Activated CD8-positive, alpha-beta memory T cell treated with anti-CD3 and anti-CD28 coated beads for 1 hour (primary cell): ENCODE measurements at places on chromosomes 2 and 18.

- DNase-seq, result no peak
Observed at GRCh38 chr2:180933332-180933731, 47.1 kb upstream of the UBE2E3 start.

DNA sequence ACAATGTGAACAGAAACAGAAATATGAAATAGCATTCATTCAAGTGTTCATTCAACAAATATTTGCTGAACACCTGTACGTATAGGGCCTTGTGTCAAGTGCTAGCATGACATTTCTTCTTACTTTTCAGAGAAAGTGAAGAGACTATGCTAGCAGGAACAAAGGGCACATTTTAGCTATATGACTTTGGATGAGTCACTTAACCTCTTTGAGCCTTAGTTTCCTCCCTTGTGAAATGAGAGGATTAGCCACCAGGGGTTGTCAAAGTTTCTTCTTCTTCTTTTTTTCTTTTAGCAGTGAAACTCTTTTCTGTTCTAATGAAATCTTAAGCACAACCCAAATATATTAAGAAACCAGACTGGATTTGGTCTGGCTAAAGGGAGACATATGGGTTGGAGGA is 53.1 kb downstream of the FIGN start:
- no peak for DNase-seq

DNA sequence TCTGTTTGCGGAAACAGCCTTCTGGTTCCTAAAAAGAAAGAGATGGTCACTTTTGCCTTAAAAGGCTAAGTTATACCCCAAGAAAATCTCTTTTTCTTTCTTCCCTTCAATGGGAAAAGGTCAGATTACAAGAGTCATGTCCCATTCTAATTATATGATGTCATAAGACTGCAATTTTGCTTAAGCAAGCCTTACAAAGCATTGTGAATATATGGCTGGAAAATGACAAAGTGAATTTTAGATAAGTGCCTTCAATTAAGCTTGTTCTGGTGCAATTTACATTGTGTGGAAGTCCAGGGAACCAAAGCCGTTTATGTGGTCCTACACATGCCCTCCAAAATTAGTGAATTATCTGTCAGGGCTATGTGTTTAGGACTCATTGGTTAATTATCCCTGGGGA is 7.6 kb upstream of the BMP10 start:
- DNase-seq, result no peak

- no peak for DNase-seq
Observed at GRCh38 chr18:44723411-44723810, 42.7 kb downstream of the SETBP1 start.

- no peak for DNase-seq
Observed at GRCh38 chr2:240211598-240212424, 71.4 kb upstream of the OTOS start.

DNA sequence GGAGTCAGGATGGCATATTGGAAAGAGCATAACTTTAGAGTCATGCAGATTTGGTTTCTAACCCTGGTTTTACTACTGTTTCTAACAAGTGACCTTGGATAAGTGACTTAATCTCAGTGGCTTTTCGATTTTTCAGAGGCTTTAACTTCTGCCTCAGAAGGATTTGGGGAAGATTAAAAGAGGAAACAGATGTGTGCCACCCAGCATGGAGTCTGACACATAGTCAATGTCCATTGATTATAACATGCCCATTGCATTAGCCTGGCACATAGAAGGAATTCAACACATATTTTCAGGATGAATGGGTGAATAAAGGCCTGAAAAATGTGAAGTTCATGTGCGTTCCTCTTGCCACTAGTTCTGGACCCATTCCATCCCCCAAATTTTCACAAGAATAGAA is 438.2 kb downstream of the EPHA4 start:
- DNase-seq, result no peak

GRCh38 chr2:6196449-6196848 is 504.3 kb downstream of the SOX11 start:
- no peak for DNase-seq

DNA sequence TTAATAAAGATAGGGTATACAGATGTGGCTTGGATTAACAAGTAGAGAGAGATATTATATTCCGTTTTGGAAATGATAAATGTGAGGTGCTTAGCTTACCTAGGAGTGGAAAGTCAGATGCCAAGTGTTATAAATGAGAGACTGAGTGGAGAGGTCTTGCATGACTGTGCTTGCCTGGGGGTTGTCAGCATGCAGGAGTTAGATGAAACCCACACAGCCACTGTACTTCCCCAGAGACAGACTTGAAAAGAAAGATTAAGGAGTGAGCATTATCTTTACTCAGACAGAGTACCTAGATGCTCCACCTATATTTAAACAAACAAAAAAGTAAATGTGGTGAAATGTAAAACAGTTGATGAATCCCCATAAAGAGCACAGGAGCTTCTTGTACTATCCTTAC is 482.7 kb downstream of the RIT2 start:
- DNase-seq, result no peak

GRCh38 chr2:152486737-152487400 is 151.9 kb downstream of the FMNL2 start:
- no peak for DNase-seq

DNA sequence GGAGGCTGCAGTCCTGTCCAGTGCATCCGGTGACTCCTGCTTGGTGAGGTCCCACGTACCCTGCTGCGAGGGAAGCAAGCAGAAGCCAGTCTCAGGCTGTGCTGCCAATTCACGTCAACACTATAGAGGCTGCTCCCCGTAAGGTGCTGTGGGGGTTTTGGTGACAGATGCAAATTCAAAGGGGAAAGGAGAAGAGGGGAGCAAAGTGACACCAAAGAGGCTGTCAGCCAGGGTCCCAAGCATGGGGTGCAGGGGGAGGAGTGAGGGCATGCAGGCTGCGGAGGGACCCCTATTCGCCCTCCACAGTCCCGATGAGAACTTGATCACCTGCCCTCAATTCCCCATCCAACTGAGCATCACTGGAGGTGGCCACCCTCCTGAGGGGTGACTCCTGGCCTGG is 179.4 kb upstream of the HS6ST1 start:
- DNase-seq, result no peak

DNA sequence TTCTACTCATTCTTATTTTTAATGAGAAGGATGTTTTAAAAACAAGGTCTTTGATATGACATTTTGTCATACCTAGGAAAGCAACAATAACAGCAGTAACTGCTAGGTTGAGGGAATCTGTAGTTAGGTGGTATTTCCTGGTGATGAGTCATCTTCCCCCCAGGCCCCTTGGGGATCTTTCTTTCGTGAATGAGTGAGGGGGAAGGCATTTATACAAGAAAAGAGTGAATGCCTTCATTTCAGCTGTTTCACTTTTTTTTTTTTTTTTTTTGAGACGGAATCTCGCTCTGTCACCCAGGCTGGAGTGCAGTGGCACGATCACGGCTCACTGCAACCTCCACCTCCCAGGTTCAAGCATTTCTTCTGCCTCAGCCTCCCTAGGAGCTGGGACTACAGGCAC is 108.6 kb downstream of the MAP4K4 start:
- no peak for DNase-seq

DNA sequence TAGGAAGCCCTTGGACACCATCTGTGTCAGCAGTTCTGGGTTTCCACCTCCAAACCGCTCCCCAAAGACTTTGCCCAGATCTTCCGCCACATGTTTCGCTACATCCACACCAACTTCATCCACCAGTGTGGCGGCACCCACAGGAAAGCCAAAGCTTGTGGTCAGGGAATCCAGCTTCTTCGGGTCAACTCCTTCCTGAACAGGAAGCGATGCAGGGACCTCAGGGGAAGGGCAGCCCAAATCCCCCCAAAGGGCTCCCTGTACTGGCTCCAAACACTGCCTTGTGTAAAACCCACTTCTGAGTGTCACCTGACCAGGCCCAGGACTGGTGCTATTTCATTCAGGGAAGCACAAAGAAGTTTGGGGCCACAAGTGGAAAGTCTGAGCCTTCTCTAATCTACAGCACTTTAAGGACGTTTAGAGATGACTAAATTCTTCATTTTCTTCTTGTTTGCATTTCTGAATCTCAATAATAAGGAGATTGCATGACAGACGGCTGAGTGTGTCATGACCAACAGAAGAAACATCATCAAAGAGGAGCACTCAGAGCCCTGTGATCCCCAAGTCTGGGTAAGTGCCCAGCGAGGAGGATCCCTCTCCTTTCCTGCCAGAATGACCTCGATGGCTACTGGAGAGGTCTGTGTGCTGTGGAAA is 20.8 kb downstream of the GAREM2 start:
- no peak for DNase-seq

DNA sequence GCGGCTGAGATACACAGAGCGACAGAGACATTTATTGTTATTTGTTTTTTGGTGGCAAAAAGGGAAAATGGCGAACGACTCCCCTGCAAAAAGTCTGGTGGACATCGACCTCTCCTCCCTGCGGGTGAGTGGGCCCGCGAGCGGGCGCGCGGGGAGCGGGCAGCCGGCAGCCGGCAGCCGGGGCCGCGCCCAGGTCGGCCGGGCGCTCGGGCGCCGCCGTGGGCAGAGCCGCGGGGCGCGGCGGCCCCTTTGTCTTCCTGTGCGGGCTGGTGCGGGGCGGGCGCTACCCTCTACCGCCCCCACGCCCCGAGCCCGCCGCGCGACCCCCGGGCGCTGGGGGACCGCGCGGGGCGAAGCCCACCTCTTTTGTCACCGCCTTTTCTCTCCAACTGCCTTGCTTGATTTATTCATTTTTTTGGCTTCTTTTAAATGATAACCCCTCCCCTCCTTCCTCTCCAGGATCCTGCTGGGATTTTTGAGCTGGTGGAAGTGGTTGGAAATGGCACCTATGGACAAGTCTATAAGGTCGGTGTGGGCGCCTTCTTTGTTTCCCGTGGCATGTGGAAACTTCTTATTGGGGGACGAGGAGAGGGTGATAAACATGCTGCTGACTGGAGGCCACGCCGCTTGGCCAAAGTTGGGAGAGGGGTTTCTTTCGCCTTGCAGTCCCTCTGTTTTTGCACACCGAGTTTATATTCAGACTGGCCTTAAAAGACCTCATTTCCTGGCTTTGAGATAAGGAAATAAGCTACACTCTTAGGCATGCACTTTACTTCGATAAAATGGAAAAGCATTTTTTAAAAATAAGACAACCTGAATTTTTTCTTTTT is 722 bp downstream of the MAP4K4 start:
- no peak for DNase-seq

DNA sequence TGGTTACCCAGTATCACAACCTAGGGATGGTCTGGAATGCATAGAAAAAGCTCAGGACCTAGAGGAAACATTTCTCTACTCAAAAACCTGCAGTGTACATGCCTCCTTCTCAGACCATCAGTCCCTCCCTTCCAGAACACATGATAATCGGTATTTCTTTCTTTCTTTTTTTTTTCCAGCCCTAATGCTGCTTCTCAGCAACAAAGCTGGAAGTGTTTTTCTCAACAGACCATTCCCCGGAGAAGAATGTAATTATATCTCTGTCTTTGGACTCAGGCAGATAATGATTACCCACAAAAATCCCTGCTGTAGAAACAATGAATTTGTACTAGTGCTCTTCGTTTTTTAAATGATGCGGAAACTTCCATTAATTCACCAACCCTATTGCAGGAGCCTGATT is 44.1 kb upstream of the NDUFV2 start:
- DNase-seq, result no peak

- DNase-seq, result no peak
Observed at GRCh38 chr2:223537115-223537514, 65.0 kb downstream of the SCG2 start.

DNA sequence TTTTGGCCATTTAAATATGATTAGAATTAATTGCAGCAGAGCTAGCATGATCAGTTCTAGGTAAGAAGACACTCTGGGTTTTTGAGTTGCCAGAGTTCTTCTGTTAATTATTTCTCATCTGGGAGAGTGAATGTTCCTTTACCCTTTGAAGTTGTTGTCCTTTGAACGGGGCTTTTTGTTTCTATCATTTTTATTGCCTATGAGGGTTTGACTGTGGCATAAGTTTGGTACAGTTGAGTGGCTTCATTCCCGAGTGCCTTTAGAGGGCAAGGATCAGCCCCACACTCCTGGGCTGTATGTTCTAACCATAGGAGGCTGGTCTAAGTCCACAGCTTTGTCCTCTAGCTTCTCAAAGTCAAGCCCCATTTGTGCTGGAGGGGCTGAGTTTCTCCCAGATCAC is 804.3 kb downstream of the KCNJ3 start:
- no peak for DNase-seq

GRCh38 chr18:66872277-66872676 is 268.4 kb upstream of the CDH19 start:
- no peak for DNase-seq

DNA sequence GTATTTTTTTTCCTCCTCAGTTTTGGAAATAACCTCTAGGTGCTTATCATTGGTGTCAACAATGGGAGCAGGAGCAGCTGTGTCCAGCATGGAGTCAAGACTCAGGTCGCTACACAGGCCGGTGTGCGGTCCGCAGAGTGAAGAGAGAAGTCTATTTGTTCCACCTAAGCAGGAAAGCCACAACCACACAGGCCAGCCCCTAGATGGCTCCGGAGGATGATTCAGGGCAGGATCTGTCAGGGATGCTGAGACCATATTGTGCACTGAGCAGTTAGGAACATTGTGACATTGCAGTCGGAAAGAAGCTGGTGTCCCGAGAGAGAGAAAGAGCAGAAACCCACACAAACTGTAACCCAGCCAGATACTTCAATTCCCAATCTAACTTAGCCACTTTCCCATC is 136.9 kb downstream of the GAREM1 start:
- no peak for DNase-seq

GRCh38 chr2:219947575-219947974 is 320.1 kb downstream of the SLC4A3 start:
- DNase-seq, result no peak

DNA sequence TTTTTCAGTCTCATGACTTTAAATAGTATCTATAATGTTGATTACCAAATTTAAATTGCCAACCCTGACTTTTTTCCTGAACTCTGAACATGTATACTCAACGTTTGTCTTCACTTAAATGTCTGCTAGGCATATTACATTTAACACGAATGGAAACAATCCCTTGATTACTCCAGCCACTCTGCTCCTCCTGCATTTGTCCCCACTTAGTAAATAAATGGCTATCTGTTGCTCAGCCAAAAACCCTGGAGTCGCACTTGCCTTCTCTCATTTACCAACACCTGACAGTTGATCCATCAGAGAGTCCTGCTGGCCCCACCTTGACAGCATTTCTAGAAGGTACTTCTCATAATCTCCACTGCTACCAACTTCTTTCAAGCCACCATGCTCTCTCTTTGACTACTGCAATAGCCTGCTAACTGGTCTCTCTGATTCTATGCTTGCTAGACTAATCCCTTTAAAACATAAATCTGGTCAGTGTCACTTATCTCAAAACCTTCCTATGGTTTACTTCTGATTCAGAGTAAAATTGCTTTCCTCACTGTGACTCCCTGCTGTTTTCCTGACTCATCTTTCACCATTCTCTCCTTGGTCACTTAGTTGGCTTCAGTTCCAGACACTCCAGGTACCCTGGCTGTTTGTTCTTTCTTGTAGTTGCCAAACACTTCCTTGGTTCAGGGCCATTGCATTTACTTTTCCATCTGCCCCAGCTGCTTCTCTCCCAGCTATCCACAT is 31.9 kb downstream of the SPAG16 start:
- no peak for DNase-seq

DNA sequence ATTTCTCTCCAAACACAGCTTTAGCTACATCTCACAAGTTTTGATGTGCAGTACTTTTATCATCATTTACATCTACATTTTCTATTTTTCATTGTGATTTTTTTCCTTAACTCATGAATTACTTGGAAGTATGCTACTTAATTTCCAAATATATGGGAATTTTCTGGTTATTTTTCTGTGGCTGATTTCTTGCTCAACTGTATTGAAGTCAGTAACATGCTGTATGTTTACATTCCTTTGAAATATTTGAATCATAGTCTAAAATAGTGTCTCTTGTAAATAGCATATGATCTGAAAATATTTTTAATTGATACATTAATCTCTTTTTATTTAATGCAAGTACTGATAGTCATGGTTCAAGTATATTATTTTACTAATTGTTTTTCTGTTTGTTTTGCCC is 26.0 kb upstream of the GALNT5 start:
- DNase-seq, result no peak
